ENCODE measurements at places on chromosomes 2 and 18.

GRCh38 chr2:235773188-235773928, 279.5 kb downstream of the AGAP1 start:
- DNase-seq, result peak; percentile 53

DNA sequence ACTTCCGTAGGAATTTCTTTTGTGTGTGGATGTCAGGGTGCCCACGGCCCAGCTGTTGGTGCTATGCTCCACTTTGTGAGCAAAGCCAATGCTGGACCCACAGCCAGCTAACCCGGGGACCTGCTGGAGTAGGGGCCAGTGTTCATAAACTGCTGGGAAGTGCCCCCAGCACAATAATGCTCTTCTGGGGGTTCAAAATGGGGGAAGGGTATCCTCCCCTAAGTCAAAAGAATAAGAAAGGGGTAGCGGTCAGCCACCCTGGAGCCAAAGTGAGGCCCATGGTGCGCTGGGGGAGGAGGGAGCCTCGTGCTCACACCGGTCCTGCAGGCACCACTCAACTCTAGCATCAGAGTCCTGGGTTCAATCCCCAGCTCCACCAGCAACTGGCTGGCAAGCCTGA, 115.8 kb upstream of the NPAS2 start:
- DNase-seq, result peak; percentile 22

- DNase-seq, result no peak
Observed at GRCh38 chr18:70321616-70322015, 32.8 kb downstream of the SOCS6 start.

DNA sequence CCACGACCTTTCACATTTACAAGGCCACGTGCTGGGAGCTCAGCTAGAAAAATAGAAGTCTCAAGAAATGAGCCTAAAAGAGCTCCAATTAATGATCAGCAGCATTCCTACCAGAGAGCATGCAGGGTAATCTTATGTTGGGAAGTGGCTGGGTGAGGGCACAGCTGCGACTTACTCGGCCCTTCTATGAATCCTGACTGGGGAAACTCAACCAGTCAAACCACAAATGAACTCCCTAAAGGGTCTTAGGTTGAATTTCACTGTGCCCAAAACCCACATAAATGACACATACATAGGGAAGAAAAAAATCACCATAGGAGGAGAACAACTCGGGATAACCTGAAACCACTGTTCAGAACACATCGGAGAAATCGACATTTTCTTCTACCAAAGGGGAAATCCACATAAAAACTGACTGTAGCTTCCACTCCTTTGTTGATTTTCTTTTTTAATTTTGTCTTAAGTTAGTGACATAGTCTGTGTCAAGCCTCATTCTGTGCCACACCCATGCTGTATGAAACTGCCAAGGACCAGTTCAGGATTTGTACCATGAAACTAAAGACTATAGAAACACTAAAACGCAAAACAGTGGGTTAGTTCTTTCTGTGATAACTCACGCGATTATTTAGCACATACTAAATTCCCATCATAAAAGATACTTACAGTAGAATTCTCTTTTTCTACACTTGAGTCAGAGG, 54.7 kb downstream of the UXS1 start:
- DNase-seq, result no peak

DNA sequence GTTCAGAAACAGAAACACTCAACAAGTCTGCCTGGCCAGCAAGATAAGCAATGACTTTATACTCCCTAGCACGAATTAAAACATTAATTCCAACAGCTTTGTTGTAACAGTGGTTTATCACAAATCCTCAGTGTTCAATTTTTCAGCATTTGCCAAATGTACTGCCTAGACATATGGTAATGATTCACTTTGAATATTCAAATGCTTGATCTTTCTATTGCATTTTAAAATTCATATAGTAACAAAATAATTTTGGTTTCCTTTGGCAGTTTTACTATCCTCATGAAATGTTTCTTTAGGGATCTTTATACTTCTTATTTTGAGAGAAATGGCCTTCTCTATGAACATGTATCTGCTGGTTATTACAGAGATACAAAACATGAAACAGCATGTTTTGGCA, 851.8 kb upstream of the NXPH2 start:
- no peak for DNase-seq

- no peak for DNase-seq
Observed at GRCh38 chr2:21041943-21042707, 1.7 kb downstream of the APOB start.

- DNase-seq, result no peak
Observed at GRCh38 chr2:39923455-39923854, 144.4 kb upstream of the THUMPD2 start.

DNA sequence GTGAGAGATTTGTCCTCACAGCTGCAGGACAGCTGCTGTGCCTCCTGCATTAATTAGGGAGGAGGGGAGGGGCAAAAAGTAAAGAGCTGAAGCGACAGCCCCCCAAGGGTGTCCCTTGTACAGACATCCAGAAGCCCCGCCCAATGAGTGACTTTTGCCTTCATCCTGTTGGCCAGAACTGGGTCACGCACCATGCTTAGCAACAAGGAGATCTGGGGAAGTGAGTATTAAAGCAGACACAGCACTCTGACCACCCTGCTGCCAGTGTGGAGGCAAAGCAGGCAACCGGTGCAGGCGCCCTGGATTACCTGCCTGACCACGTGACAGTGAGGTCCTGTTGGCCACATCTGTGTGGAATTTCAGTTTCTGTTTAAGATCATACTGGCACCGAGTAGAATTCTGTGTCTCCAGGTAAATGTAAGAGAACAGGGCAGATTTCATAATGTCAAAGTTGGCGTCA, 21.5 kb upstream of the BIN1 start:
- peak; percentile 91 for DNase-seq

DNA sequence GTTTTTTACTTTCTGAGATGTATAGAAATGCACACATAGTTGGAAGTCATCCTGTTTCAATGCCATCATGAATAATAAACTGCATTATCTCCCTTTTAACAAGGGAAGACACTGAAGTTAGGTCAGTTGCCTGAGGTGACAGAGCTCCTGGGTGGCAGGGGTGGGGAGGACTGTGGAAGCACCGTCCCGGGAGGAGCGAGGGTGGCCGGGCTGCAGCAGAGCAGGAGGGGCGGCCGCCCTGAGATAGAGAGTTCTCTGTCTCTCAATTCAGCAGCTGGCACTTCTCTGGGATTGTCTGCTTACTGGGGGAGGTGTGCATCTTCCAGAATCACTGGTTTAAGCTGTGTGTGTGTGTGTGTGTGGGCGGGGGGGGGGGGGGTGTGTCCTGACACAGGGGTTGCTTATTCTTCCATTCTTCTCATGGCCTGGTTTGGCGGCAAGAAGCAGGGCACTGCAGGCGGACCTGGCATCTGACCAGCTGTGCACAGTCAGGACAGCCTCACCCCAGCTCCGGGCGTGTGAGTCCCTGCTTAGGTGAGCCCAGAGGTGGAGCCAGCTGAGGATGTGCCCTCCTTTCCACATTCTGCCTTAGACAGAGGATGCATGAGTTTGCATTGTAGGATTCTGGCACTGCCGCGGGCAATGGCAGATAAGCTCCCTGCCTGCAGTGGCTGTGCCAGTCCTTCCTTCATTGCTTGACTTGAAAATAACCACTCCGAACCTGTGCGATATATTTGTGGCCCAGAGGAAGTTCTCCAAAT, 40.4 kb downstream of the VWA3B start:
- no peak for DNase-seq

DNA sequence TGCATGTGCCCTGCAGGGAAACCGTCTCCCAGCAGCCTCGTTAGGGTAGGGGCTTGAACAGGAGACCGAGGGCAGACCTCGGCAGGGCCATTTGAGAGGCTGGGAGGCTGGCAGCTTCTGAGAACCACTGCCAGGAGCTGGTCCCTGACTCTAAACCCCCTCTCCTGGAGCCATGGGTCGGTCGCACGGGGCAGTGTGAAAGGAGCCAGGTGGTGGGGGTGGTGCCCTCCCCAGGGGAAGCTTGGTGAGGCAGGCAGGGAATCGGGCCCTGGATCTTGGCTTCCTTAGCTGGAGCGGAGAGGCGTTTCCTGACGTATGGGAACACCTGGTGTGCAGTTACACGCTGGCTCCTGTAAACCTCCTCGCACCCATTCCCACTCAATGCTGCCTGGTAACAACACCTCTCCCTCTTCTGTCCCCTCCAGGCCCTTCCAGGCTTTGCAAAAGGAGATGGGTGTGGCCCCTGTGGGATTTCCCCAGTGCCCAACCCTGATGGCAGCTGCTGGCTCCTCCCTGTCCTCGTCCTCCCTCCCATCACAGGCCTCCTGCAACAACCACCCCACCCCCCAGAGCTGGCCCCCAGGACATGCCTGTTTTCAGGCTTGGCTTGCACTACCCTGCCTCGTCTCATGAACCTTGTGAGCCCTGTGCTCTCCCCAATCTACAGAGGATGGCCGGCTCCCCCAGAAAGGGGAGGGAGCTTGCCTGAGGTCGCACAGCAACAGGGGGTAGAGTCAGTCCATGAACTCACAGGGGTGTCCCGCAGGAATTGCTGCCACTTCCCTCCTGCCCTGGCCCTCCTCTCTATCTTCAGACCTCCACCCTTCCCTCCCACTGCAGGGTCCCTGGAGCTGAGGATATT, 24.4 kb downstream of the ADRA2B start:
- DNase-seq, result peak; percentile 64

- no peak for DNase-seq
Observed at GRCh38 chr2:209470466-209470865, 46.6 kb downstream of the MAP2 start.

GRCh38 chr18:11981192-11981542, at the start of gene IMPA2:
Gene IMPA2 (plus strand): TSS chr18:11981507. CDS start chr18:11981670, 163 bp downstream.
- no peak for DNase-seq

DNA sequence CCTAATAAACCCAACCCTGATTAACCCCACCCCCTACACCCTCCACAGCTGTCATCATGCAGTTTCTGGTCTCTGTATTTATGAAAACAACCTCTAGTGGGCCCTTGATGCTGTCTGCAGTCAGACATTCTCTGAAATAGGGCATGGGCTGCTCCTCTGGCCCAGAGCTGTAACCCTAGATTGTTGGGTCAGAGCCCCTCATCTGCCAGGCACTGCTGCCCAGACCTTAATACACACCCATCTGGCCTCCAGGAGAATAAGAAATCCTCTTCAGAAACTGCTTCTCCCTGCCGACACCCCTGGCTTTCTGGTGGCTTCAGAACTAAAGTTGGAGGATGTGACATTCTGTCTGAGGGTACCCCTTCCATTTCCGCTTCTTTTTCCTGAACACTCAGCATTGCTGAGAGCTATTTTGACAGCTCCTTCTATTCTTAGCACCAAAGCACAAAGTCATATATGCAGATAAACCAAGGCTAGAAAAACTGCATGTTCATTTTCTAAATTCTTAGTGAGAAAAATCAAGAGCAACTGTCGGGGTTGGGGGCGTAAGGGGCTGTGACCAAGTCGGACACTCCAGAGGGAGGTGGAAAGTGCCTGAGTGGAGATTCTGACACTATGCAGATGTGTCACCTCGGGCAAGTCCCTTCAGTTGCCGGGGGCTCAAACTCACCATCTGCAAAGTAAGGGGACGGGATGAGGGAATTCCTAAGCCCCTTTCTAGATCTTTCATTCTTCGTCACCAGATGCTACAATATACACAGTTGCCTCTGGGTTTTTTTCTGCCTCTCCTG, 28.7 kb downstream of the SRSF7 start:
- DNase-seq, result no peak

- DNase-seq, result peak; percentile 70
Observed at GRCh38 chr2:214450118-214450894, 39.5 kb downstream of the VWC2L start.

DNA sequence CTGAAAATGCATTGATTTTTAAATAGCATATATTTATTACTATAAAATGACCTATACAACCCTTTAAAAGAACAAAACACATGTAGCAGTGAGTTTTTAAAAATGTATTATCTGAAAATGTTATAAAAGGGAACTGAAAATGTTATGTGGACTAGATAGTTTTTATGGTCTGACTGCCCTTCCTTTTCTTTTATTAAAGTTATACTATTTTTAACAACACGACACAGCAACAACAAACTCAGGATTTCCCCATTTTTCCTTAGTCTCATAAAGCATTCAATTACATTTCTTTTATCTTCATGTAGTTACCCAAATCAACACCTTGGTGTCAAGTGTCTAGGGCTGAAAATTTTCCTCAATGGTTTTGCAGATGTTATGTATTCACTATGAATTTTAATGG, 132.8 kb upstream of the TMEFF2 start:
- DNase-seq, result no peak

DNA sequence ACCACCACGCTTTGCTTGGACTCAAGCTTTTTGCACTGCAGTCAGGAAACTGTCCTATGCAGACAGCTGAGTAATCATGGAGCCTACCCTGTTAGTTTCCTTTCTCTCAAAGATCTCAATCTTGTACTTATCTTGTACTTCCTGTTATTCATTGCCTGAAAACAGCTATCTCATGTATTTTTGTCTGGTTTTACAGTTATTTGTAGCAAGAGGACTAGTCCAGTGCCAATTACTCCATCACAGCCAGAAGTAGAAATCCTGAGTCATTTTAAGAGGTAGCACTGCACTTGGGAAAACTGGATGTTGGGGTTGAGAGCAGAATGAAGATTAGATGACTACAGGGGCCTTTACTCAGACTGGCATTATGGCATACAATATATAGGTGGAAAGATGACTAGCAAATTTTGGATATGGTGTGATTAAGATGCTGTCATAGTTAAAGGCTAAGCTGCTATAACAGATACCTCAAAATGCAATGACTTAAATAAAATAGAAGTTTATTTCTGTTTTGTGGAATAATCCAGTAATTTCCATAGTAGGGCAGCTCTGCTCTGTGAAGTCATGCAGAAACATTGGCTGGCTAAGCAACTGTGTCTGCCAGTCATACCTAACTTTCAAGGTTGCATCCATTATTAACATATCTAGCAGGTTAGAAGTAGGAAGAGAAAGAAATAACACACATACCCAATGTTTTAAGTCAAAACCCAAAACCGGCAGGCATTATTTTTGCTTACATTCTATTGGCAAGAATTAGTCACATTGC, 21.1 kb upstream of the CHMP3 start:
- DNase-seq, result no peak

DNA sequence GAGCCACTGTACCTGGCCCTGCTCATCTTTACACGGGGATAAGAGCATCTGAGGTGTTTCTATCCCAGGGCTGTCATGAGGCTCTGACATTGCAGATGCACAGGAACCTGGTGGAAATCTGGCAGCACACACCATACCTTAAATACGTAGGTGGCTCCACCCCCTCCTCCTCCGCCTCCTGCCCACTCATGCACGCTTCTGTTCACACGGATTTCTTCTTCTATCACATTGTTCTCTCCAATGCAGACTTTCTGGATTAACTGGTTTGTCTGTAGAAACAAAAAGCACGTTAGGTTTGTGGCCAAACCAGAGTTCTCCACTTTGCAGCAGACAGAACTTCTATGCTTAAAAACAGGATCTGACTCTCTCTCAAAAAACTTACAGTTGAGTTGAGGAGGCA, 118.2 kb downstream of the CLIP4 start:
- no peak for DNase-seq

- DNase-seq, result no peak
Observed at GRCh38 chr2:23691106-23691470, 235.8 kb downstream of the ATAD2B start.

DNA sequence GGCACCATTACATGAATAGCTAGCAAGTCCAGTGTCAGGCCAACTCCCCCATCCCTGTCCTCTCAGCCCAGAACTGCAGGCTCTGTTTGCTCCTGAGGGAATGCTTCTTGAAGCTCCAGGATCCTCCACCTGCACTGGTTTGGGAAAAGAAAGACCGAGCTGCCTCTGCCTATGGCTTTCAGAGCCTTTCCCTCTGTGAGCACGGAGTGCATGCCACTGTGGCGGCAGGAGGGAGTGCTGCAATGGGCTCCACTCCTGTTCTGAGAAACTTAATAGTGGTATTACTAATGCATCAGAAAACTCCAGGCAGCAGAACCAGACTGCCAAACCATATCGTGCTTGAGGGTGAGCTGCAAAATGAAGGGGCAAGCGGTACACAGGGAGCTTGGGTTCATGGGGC, 271.8 kb downstream of the SRBD1 start:
- peak; percentile 28 for DNase-seq

GRCh38 chr18:49560624-49561288, 1.1 kb upstream of the LIPG start:
- peak; percentile 73 for DNase-seq
